ENCODE measurements at places on chromosomes 5 and 9. TPM values are rescaled to one million over a fixed set of nuclear protein-coding genes. Genes with fewer than 3 reads are reported as not detected.

The KCNV2 gene
- 134 TPM for total RNA-seq

The DCTN4 gene
- total RNA-seq = 126 TPM

The C7 gene
- total RNA-seq = 7.5 TPM

The EQTN gene
- 1.2 TPM for total RNA-seq

The ORM2 gene
- not detected for total RNA-seq

The ADGRV1 gene
- 287 TPM for total RNA-seq

The NACC2 gene
- total RNA-seq = 9.8 TPM

The INSL4 gene
- total RNA-seq = not detected

The CDX1 gene
- total RNA-seq = not detected

The TRUB2 gene
- 10.4 TPM for total RNA-seq

The IFNA2 gene
- not detected for total RNA-seq

The SPINK7 gene
- total RNA-seq = not detected

The CMYA5 gene
- 39.5 TPM for total RNA-seq

The OGN gene
- total RNA-seq = 296 TPM

The OR1L6 gene
- not detected for total RNA-seq

The ISL1 gene
- 29.4 TPM for total RNA-seq

The MEIKIN gene
- total RNA-seq = 0.55 TPM

The KIF4B gene
- total RNA-seq = 0.33 TPM

The MED7 gene
- total RNA-seq = 25.3 TPM

The CYFIP2 gene
- total RNA-seq = 71.1 TPM

The PCDHA1 gene
- 0.71 TPM for total RNA-seq

The PCDHA11 gene
- total RNA-seq = 8.9 TPM

The FGD3 gene
- total RNA-seq = 5.6 TPM

The CDKN2B-AS1 gene
- 0.77 TPM for total RNA-seq

The C8G gene
- total RNA-seq = not detected

The HTR1A gene
- total RNA-seq = not detected

The TEX48 gene
- not detected for total RNA-seq

The PCDHB12 gene
- 15.0 TPM for total RNA-seq

The SPATA31C2 gene
- not detected for total RNA-seq

The GARIN3 gene
- not detected for total RNA-seq

The APC gene
- total RNA-seq = 209 TPM

The TAL2 gene
- total RNA-seq = 12.0 TPM

The AJM1 gene
- 2.0 TPM for total RNA-seq

The AQP7 gene
- not detected for total RNA-seq

The IER5L gene
- 11.9 TPM for total RNA-seq

The SOX30 gene
- 0.16 TPM for total RNA-seq

The CCDC192 gene
- total RNA-seq = not detected

The TOR1A gene
- 33.4 TPM for total RNA-seq

The PCDHAC2 gene
- total RNA-seq = 39.0 TPM

The SLF1 gene
- 26.4 TPM for total RNA-seq

The FRMD3 gene
- total RNA-seq = 32.1 TPM

The MAP1B gene
- 748 TPM for total RNA-seq

The SLC6A7 gene
- total RNA-seq = 0.11 TPM

The ENDOG gene
- 15.3 TPM for total RNA-seq

The RNF130 gene
- 89.7 TPM for total RNA-seq

The MARVELD2 gene
- total RNA-seq = 4.1 TPM

The FOXD4 gene
- 0.82 TPM for total RNA-seq

The PCDHA2 gene
- 2.4 TPM for total RNA-seq

The WWC1 gene
- total RNA-seq = 37.3 TPM

The IFNA21 gene
- total RNA-seq = not detected

The TNFSF8 gene
- total RNA-seq = 0.16 TPM

The VDAC1 gene
- total RNA-seq = 159 TPM

The TLX3 gene
- total RNA-seq = not detected

The TMEM171 gene
- total RNA-seq = 1.6 TPM

The ASPN gene
- total RNA-seq = 81.0 TPM
